Fibroblast of skin of right quadriceps (primary cell): ENCODE measurements at places on chromosomes 6 and 20.

- DNase-seq, result no peak
Observed at GRCh38 chr6:40914005-40914404, 125.0 kb downstream of the UNC5CL start.

DNA sequence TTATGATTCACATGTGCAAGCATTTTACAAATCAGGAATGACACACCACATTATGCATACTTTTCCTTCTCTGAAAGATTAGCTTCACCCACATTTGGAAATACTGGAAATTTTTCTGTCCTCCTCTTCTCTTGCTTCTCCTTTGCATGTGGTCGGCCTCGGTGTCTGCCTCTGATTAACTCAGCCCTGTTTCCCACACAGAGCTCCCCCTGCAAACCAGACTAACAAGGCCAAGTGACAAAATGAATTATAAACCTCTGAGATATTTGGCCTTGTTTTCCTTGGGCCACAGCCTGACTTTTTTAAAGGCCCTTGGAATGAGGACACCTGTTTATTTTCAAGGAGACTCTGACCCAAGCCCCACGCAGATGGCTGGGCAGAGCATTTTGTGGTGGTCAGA lies 9.0 kb upstream of the CCN6 start:
- peak; percentile 98 for DNase-seq

DNA sequence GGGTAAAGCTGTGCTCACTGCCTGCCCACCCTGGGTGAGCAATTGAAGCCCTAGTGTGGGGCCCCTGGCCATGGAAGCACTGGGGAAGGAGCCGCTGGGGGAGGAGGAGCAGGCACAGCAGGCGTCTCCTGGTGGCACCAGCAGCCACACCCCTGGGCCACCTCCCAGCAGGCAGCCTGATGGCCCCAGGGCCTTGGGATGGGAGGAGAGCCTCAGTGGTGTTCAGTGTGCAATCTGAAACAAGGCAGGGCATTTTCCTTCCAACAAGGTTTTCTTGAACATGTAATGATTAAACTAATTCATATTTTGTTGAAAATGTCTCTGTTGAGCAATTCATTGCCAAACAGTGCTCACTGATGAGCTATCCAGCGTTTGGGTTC lies 151.0 kb downstream of the ZDHHC14 start:
- DNase-seq, result no peak

- DNase-seq, result no peak
Observed at GRCh38 chr6:157203312-157203744, 120.0 kb downstream of the TMEM242 start.

- DNase-seq, result no peak
Observed at GRCh38 chr6:14880677-14881076, 365.2 kb upstream of the JARID2 start.

GRCh38 chr6:151493804-151494234 lies at the start of gene CCDC170:
Gene CCDC170 (plus strand): TSS chr6:151494017. CDS start chr6:151494129, 112 bp downstream.
- DNase-seq, result peak; percentile 14

GRCh38 chr20:46804126-46804525 lies 90.5 kb upstream of the EYA2 start:
- no peak for DNase-seq

- DNase-seq, result no peak
Observed at GRCh38 chr20:61891916-61892649, 173.6 kb downstream of the TAF4 start.

DNA sequence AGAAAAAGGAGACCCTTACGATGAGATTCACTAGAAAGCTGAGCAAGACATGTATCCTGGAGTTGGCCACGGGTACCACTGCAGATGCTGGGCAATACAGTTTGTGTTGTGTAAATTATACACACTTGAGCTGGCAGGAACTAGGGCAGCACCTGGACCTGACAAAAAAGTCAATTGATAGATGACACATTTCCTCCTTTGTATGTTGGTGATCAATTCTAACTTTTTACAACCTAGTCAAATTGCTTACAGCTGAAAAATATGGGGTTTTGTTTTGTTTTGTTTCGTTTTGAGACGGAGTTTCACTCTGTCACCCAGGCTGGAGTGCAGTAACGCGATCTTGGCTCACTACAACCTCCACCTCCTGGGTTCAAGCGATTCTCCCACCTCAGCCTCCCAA lies 108.9 kb downstream of the UST start:
- DNase-seq, result no peak

GRCh38 chr6:2763876-2764540 lies 1.2 kb upstream of the WRNIP1 start:
- no peak for DNase-seq

GRCh38 chr6:108838101-108838717 lies 10.0 kb upstream of the ARMC2 start:
- DNase-seq, result peak; percentile 34

DNA sequence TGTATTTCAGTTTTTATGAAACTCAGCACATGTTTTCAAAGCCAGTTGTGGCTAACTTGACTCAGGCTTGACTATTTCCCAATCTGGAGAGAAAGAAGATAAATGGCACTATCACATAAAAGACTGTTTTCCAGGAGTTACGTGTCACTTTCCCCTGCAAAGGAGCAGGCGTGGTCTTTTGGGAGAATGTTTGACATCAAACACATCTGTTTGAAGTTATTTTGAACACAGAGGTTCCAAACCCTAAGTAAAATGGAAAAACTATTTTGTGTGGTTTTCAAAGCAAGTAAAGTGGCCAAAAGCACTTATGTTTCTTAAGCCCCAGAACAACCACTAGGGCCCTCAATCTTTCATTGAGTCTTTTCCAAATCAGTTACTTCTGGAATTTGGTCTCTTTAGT lies 89.7 kb downstream of the FOXF2 start:
- DNase-seq, result peak; percentile 87

GRCh38 chr6:127464881-127465459 lies 5.8 kb upstream of the KIAA0408 start:
- DNase-seq, result peak; percentile 55

GRCh38 chr6:145034664-145035063 lies 700.7 kb downstream of the EPM2A start:
- DNase-seq, result no peak

DNA sequence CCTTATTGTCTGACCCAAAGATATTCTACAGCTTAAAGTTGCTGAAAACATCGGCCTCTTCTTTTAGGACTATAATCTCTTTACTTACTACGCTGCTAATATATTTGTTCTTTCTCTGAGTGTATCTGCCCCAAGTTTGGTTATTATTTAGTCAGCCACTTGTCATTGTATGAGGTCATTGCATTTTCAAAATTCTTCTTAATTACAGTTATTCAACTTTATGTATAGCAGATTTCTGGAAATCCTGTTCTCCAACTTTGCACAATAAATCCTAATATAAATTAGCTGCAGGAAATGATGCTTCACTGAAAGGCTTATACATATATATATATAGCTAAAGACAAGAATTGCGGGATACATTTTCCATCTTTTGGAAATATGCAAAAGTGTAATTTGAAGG lies 88.5 kb upstream of the HIVEP1 start:
- DNase-seq, result peak; percentile 60

- peak; percentile 30 for DNase-seq
Observed at GRCh38 chr6:144160431-144161005, 10.2 kb downstream of the STX11 start.

- DNase-seq, result no peak
Observed at GRCh38 chr20:41222296-41222695, 85.0 kb downstream of the PLCG1 start.

- no peak for DNase-seq
Observed at GRCh38 chr6:31368461-31368860, 11.5 kb upstream of the HLA-B start.

- no peak for DNase-seq
Observed at GRCh38 chr6:71446470-71446869, 157.9 kb downstream of the OGFRL1 start.

- DNase-seq, result no peak
Observed at GRCh38 chr20:17759449-17759848, 59.7 kb downstream of the BANF2 start.

- peak; percentile 86 for DNase-seq
Observed at GRCh38 chr20:53940907-53941545, 129.4 kb downstream of the BCAS1 start.

GRCh38 chr20:53731595-53731994 lies 138.0 kb upstream of the ZNF217 start:
- no peak for DNase-seq

- DNase-seq, result no peak
Observed at GRCh38 chr6:155228546-155229166, 35.2 kb upstream of the CLDN20 start.

DNA sequence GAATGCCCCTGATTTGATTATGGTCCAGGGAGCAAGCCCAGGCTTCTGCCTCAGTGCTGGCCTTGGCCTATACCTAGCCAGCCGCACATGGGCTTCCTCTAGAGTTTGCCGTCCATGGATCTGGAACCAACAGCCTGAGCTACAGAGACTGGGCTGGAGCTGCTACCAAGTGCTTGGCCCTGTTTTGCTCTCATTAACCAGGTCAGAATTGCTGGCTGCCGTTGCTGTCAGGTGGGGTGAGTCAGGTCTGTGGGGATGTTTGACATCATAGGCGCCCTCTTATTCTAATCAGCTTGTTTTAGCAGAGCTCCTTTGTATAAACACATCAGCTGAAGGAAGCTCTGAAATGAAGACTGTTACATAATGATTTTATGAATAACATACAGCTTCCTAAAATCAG lies 83.1 kb upstream of the PHACTR2 start:
- no peak for DNase-seq

- no peak for DNase-seq
Observed at GRCh38 chr6:150697515-150697914, 97.8 kb downstream of the PLEKHG1 start.

DNA sequence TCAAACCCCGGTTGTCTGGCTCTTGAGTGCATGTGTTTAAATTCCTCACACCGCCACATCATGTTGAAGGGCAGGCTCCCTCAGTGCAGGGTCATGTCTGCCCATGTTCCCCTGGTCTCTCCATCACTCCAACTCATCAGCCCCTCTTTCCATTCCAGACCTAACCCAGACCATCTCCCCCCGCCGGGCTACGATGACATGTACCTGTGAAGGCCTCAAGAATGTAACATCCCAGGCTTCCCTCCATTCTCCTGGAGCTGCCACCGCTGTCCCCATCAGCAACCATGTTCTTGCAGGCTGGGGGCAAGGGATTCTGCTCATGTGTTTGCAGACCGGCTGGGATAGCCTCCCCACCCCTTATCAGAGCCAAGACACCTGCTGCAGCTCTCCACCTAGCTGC lies 19.9 kb downstream of the TMEM74B start:
- DNase-seq, result no peak

DNA sequence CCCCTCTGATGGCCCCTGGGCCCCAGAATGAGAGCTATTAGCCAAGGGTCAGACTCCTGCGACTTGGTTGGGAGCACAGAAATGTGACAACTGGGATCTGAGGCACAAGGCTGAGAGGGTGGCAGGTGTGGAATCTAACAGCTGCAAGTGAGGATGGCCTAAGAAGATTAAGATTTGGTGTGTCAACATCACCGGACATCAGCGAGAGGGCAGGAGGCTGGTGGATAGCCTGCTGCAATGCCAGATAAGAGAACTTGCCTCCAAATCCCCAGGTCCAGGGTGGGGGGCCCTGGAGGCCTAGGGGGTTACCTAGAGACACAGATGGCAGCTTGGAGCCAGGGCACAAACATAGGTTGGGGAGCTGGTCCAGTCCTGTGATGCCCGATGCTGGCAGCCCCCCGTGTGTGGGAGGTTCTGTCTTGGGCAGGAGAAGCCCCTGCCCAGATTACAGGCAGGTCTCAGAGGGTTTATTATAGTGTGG lies 155.8 kb downstream of the GRM4 start:
- DNase-seq, result no peak

- DNase-seq, result no peak
Observed at GRCh38 chr20:32962053-32962452, 42.2 kb downstream of the SUN5 start.

- peak; percentile 48 for DNase-seq
Observed at GRCh38 chr6:45563041-45563440, 185.3 kb upstream of the SUPT3H start.

GRCh38 chr6:125129354-125129753 lies 24.2 kb upstream of the TPD52L1 start:
- DNase-seq, result no peak

GRCh38 chr20:62924442-62925075 lies 1.7 kb downstream of the DIDO1 start:
- peak; percentile 22 for DNase-seq

DNA sequence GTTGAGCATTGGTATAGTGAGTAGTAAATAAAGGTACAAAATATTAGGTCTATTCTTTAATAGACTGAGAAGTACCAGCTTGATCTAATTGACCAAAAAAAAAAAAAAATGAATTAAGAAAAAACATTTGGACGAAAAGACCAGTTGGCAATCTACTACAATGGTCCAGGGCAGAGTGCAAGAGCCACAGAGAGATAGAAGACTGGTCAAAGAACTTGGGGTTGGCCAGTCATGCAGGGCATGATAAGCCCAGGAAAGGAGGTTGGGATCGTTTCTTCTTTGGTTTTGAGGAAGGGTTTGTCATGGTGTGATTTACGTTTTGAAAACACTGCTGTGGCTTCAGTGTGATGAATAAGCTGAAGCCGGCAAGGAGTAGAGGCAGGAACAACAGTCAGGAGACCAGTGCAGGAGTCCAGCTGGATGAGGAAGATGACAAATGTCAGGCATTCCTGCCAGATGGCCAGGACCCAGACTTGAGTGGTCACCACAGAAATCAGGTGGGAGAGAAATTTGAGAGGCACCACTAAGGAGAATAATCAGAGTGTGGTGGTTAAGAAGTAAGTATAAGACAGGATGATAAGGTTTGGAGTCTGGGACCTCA lies 14.0 kb downstream of the SMLR1 start:
- DNase-seq, result no peak

- DNase-seq, result no peak
Observed at GRCh38 chr20:12173347-12174012, 255.8 kb downstream of the BTBD3 start.

DNA sequence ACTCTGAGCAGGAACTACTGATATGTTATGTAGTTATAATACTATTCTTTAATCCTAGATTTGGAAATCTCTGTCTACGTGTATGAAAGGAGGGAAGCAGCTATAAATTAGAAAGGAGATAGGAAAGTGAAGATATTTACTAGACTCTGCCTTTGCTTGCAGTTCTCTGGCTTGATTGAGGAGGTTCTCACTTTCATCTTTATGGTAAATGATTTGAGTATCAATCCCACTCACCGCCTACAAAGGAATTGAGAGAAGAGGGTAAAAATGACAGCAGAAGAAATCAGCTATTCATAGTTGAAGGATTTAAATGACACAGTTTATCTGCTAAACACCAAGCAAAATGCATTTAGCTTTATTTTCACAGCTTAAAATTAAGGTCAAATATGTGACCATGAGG lies 67.3 kb downstream of the FAM229B start:
- no peak for DNase-seq

DNA sequence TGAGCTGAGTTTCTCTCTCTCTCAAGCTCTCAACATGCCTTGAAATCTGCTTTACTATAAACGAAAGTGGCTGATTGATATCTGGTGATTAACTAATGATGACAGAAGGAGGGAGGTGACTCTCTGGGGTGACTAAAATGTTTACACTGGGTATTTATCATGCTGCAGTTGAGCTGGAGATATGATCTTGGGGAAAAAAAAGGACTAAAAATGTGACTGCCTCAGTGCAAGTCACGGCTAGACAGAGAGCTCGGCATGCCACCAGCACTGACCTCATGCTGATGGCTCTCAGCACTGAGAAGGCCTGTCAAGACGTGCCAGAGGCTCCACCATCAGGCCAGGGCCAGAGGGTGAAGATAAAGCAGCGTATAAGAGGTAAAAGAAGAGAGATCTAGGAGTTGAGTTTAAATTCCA lies 103.1 kb upstream of the SPACA1 start:
- DNase-seq, result peak; percentile 22
